ENCODE measurements at places on chromosomes 6 and 20.

GRCh38 chr6:15255481-15255880, 9.6 kb downstream of the JARID2 start:
- peak; percentile 52 for DNase-seq

- no peak for DNase-seq
These were observed 112.2 kb downstream of the SULF2 start for GRCh38 chr20:47672886-47673670.

- no peak for DNase-seq
These were observed 44.1 kb upstream of the ADGRF4 start for GRCh38 chr6:47654255-47654654.

DNA sequence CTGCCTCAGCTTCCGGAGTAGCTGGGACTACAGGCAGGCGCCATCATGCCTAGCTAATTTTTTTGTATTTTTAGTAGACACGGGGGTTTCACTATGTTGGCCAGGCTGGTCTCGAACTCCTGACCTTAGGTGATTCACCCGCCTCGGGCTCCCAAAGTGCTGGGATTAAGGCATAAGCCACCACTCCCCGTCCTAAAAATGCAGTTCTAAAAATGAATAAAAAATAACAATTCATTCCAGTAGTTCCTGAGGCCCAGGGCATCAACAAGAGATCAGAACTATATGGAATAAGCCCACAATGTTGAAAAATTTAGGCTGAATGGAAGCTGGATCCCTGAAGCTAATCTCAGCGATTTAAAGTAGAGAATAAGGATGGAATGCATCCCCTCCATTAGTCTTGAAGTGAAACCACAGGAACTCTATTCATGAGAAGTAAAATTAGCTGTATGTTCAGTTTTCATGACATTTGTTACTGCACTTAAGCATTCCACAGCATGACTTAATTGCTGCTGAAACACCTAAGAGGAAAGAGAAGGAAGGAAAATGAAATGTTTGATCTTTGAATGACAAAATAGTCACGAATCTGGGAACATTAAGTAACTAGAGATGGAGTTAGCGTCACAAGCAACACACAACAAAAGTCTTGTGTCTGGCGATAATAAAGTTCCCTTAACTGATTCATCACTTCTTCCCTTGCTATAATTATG, 80.4 kb upstream of the RIPOR2 start:
- DNase-seq = no peak

GRCh38 chr6:25280344-25281074, 1.3 kb downstream of the CARMIL1 start:
- peak; percentile 45 for DNase-seq

DNA sequence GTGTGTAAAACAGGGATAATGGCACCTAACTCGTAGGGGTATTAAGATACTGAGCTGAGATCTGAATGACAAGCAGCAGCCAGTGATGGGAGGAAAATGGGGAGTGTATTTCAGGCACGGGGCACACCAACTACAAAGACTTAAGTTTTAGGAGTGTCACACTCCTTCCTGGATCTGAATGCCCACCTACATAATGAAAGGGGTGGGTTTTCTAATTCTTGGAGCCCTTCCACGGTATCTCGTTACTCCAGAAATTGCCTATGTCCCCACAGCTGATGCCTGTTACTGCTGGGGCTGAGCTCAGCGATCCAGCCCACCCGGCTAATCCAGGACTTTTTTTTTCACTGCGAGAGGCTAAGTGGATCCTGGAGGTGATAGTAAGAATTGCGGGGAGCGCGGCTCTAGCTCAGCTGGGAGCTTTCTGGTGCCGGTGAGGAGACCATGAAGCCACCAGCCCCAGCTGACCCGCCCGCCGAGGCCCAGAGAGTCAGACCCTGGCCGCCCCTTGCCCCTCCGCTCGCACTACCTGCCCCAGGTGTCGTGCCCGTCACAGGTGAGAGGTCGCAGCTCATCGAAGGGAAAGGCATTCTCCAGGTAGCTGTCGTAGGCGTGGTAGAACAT, 727 bp downstream of the EDEM2 start:
- DNase-seq = peak; percentile 65

GRCh38 chr6:148465670-148466069, 123.0 kb downstream of the SASH1 start:
- no peak for DNase-seq

GRCh38 chr6:25816252-25816651, 15.6 kb downstream of the SLC17A1 start:
- no peak for DNase-seq

DNA sequence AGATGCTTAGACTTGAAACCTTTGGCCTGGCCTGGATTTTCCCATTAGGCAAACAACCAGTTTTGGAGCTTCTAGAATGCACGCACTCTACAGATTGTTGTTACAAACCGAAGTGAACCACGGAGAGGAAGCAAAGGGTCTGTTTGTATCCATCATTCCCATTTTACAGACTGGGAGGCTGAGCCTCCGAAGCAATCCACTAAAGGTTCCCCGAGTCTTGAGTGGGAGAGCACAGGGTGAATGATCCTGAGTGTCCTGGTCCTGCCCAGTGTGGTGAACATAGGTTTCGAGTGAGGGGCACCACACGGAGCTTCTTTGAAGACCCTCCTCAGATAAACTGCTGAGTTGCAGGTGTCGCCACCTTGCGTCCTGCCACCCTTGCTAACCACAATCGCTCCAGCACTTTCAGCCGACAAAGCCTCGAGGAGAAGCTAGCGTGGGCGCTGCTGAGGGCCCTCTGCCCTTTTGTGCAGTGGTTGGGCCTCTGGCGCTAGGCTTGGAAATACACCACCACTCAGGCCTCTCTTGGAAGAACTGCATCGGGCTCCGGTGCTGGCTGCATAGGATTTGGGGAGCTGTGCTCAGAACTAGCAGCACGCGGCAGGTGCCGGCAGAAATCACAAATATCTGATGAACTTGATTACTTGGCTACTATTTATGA, 1.4 kb upstream of the PRDM13 start:
- DNase-seq = no peak

- DNase-seq = no peak
These were observed 98.7 kb downstream of the ADGRG6 start for GRCh38 chr6:142400495-142400894.

- DNase-seq = no peak
These were observed 123.9 kb downstream of the CD83 start for GRCh38 chr6:14241255-14242070.

- DNase-seq = no peak
These were observed 1.3 kb downstream of the FLOT1 start for GRCh38 chr6:30741063-30741779.

GRCh38 chr6:111861431-111861885, 11.8 kb downstream of the FYN start:
- no peak for DNase-seq

DNA sequence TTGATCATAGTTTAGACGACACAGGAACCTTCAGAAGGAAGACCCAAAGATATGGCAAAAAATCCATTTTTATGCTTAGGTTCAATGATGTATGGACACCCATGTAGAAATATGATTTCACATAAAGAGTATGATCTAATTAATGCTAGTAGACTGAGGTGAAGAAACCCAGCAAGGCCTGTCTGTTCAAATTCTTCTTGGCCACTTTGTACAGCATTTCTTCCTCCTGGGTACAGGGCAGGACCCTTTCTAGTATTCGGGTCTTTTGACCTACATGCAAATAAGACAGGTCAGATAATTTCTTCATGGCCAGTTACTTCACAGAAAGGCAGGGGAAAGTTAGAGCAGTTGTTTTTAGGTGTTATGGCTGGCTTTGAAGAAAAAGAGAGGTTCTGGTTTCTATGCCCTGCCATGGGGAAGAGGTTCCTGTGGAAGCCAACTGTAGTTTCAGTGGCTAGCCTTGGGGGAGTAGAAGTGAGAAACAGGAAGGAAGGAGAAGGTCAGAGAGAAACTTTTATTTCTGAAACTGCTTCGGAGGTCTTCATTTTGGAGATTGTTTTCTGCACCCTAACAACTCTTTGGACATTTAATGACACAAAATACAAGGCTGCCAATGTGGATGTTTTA, 208.3 kb downstream of the PTPRK start:
- no peak for DNase-seq

GRCh38 chr6:66199171-66199570, 492.1 kb upstream of the EYS start:
- no peak for DNase-seq

- DNase-seq = no peak
These were observed 18.2 kb downstream of the GNAS-AS1 start for GRCh38 chr20:58832457-58832856.

DNA sequence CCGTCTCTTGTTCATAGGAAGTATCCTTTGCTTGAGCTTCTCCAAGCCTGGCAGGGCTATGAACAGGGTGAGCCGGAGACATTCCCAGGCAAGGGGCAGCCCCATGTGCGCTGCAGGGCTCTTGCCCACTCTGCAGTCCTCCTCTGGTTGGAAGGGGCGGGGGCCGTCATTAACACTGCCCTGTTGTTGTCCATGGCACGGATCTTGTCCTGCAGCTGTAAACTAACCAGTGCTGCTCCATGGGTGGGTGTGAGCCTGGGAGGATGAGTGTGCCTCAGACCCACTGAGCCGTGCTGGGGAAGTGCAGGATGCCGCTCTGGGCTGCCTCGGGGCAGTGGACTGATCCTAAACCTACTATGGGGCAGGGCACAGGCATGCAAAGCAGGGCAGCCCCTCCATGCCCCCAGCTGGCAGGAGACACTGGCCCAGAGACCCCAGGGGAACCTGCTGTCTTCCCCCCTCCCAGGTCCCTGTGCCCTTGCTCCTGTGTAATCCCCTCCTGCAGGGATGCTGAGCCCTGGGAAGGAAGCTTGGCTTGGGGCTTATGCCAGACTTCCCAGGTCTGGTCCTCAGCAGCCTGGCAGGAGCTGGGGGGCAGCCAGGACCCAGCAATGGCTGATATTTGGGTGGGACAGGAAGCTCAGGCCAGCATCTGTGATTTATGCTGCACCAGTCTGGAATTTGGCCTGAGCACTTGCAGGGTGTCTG, 8.5 kb downstream of the EBF4 start:
- DNase-seq = peak; percentile 21

DNA sequence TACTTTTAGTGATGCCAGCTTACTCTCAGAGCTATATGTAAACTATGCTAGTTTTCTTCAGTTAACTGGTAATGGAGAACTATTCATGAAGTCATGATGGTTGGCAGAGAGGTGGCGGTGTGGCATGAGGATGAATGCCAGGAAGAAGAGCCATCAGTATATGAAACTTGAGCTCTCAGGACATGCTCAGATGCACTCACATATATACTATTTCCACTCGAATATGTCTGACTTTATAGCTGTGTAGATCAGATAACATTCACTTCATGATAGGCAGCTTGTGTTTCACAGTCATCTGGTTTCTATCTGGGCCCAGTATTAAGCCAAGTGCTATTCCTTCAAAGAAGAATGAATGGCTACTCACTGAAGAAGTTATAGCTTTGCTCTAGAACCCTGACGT, 46.2 kb upstream of the CEP85L start:
- DNase-seq = no peak

- DNase-seq = no peak
These were observed 41.9 kb downstream of the PLEKHG1 start for GRCh38 chr6:150641398-150642139.

GRCh38 chr6:31513456-31514165, 15.2 kb upstream of the MCCD1 start:
- DNase-seq = no peak

GRCh38 chr20:10596710-10597121, 77.1 kb downstream of the JAG1 start:
- DNase-seq = no peak

- no peak for DNase-seq
These were observed 34.0 kb downstream of the KIF25 start for GRCh38 chr6:168031411-168031971.

DNA sequence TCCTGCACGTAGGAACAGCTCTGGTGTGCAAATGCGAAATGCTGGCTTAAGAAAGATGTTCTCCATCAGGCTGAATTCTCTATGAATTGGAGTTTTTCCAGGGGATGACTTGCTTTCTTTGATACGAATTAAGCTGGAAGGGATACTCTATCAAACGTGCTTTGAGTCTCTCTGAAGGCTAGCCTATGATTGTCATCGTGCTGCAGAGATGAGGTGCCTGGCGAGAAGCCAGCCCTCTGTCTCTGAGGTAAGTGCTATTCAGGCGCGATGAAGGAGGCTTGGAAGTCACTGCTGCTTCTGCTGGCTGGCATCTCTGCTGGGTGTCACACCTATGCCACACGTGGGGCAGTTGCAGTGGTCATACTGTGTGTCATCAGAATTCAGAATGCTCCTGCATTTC, 223.7 kb downstream of the TAF4 start:
- no peak for DNase-seq

- DNase-seq = no peak
These were observed 20.6 kb upstream of the ARHGAP18 start for GRCh38 chr6:129730477-129731165.

DNA sequence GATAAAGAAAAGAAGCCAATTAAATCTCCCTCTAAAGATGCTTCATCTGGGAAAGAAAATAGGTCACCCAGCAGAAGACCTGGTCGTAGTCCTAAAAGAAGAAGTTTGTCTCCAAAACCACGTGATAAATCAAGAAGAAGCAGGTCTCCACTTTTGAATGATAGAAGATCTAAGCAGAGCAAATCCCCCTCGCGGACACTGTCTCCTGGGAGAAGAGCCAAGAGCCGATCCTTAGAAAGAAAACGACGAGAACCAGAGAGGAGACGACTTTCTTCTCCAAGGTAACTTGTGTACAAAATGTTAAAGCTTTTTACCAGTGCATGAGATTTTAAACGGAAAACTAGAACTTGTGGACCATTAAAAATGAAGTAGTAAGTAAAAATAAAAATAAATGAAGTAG, 46.5 kb downstream of the FAM217A start:
- DNase-seq = peak; percentile 50

DNA sequence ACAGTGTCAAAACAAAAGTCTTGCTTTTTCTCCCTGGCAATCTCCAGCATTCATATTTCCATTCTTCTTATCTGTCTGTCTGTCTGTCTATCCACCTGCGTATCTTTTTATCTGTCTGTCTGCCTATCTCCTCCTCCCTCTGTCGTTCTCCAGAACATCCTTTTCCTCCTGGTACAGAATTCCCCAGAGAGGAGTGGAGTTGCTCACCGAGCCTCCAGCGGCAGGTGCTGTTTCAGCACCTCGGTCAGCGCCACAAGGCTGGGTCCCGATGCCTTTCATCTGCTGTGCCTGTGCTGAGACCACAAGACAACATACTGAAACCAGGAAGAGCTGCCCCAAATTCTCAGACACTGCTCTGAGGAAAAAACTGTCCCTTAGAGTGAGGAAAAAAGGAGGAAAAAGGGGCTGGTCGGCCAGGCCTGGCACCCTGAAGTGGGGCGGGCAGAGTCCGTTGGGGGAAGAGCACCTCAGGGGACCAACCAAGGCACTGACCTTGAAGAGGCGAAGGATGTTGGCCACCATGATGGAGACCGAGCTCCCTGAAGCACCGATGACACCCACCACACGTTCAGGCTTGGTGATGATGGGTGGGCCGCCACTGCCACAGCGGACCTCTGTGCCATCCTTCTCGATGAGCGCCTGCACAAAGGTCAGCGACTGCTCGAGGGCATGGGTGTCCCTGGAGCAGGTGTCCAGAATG, 13.3 kb downstream of the GRM4 start:
- DNase-seq = no peak

- DNase-seq = no peak
These were observed 69.0 kb upstream of the NFATC2 start for GRCh38 chr20:51611625-51611890.

GRCh38 chr6:225121-225721, 67.1 kb upstream of the DUSP22 start:
- DNase-seq = peak; percentile 22

All from D341Med (cell line).